ENCODE measurements at places on chromosomes 3 and 15.

- no peak for DNase-seq
Observed at GRCh38 chr15:68635141-68635540, 56.3 kb downstream of the CORO2B start.

DNA sequence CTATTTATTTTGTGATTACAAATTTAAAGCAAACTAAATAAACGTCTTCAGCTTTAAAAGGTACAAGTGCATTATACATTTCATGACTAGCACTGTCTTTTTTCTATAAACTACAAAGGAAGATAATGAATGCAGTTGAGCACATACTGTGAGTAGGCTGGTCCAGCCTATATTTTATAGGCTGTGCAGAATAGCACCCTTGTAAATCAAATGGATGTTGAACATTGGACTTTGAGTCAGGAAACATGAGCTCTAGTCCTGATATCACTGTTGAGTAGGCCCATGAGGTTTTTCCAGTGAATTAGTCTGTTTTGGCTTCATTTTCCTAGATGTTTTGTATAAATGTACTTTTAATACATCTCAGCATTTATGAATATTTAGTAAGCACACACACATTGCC, 447.3 kb upstream of the KCNMB2 start:
- no peak for DNase-seq

- no peak for DNase-seq
Observed at GRCh38 chr15:49418811-49419210, 4.2 kb upstream of the FGF7 start.

GRCh38 chr3:17905996-17906395, 163.6 kb upstream of the TBC1D5 start:
- no peak for DNase-seq

DNA sequence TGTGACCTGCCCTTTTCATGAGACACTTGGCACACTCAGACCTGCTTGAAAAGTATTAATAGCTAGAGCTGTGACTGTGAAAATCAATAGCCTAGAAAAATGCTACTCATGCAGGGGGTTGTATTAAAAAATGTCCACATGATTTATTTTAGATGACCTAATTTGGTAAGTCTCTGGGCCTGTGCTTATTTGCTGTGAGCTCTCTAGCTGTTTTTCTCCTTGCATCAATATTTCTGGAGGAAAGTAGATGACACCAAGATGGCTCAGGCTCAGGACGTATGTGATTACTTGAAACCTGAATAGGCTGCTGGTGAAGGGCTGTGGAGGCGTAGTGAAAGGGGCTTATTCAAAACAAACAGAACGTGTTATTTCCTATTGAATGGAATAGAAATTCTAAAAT, 29.5 kb downstream of the KCNAB1 start:
- DNase-seq, result no peak

DNA sequence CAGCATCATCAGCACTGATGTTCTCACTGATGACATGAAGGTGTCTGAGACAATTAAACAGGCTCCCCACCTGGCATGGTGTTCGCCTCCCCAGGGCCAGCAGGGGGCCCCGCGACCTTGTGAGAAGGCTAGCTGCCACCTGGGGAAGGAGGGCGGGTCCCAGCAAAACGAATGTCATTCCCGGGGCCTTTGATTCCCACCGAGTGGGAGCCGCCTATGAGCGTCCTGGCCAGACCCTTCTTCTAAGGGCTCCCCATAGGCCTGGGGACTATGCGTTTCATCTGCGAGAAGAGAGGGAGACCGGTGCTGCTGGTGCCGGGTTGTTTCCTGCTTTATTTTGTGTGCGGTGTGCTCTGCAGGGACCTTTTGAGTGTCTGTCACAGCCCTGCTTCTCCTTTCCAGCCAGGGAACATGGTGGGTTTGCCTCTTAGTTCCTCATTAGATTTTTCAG, 20.5 kb upstream of the MINDY4B start:
- DNase-seq, result peak; percentile 48

GRCh38 chr15:100869151-100869999, 10.3 kb upstream of the ALDH1A3 start:
- no peak for DNase-seq

DNA sequence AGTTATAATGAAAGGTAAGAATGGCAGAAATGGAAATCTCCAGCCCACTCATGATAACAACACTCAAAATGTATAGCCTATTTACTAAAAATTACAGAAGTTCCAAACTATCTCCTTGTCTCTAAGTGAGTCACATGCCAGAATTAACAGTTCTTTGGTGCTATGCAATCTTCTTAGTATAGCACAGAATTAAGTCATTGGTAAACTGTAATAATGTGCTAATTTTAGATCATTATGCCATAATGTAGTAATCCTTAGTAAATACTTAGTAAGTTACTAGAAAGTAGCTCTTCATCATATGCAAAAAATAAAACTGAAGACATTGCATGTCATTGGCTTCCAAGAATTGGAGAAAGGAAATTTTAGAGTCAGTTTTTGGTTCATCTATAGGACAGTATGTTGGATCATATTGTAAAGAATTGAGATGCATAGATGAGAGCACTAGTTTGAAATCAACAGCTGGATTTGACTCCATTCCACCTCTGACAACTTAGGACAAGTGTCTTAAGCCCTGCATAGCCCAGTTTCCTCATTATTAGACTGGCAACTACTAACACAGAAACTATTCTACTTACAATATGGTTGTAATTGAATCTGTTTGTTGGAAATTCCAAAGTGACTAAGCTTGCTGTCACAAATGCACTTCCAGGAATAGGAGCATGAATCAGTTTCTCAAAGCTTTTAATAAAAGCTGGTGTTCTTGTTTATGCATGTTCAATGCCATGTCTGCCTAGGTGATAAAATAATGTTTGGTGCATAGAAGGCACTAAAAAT, 40.1 kb upstream of the CD47 start:
- DNase-seq, result peak; percentile 18

DNA sequence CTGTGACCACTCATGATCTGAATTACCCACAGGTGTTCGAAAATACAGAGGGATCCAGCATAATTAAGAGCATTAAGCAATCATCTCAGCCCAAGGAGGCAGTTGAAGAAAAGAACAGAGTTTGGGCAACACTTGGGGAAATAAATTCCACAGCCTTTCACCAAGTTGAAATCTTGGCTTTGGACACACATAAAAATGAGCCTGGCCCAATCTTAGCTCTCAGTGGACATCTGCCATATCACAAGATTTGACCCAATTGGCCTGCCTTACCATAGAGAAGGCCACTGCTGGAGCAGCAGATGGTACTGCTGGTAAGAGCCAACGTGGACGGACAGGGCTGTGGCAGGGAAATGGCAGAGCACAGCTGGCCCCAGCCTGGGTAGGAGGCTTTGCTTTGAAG, 13.0 kb downstream of the FOXP1 start:
- no peak for DNase-seq

DNA sequence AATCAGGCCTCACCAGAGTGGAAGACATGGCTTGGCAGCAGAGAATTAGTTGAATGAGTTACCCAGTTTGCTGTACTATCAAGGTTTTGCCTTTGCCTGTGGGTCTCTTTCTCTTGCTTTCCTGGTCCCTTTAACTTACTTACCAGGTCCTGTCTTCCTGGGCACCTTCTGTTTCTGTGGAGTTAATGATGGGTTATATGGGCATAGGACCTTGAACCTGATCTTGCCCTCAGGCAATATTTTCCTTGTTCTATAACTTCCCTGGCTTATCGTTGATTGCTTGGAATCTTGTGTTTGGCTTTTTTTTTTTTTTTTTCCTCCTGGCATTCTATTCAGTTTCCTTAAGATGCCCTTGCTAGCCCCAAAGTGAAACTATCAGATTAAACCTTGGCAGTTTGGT, 106.8 kb downstream of the HHLA2 start:
- no peak for DNase-seq

- no peak for DNase-seq
Observed at GRCh38 chr15:83850501-83851245, 196.8 kb downstream of the ADAMTSL3 start.

DNA sequence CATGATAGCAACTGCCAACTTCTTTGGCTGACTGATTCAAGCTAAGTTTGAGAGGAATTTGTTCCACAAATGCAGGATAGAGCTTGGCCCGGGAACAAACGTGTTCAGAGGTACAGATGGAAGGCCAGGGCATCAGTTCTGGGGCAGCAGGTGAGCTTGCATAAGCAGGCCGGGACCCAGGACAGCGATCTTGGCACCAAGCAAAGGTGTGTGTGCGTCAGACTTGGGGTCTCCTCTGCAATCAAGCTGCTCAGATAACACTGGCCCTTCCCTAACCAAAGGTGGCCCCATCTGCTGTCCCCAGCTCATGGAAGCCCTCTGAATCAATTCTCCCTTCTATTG, 155.6 kb downstream of the MEGF11 start:
- no peak for DNase-seq

GRCh38 chr3:112514527-112515128, 15.4 kb upstream of the BTLA start:
- DNase-seq, result no peak

DNA sequence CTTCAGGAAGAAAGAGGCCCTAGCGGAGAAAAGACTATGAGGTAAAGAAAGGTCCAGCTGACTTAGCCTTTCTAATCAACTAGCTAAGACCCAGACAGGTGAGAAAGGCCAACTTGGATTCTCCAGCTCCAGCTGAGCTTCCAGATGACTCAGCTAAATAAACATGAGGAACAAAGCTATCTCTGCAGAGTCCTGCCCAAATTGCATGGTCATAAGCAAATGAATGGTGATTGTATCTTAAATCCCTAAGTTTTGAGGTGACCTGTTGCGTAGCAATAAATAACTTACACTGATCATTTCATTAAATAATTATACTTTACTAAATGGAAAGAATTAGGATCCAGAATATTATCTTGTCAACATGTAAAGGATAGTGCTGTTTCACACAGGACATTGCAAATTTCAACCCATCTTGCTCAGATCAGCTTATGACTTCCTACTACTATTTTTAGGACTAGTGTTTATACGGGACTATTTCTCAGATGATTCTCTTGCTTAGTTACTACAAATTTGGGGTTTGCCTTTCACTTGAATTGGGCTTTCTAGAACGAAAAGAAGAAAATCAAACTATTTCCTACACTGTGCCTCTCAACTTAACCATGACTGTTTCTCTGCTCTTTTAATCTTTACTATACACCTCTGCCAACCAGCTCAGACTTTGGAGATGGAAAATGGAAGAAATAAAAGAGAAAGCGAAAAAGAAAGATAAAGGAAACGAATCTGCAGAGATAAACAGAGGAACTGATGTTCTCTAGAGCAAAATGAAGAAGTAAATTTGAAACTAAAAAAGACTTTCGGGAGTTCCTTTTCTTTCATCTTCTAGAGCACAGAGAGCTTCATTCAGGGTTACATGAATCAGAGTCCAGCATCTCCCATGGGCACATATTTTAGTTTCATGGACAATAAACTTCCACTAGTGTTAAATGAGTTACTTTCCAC, 6.6 kb upstream of the ADGRG7 start:
- no peak for DNase-seq

GRCh38 chr3:42139621-42140453, 48.7 kb downstream of the TRAK1 start:
- DNase-seq, result no peak

- DNase-seq, result no peak
Observed at GRCh38 chr3:141050576-141051442, at the start of gene SPSB4. SPSB4 (plus strand) TSS chr3:141051347; CDS start chr3:141066105, 14,758 bp downstream.

DNA sequence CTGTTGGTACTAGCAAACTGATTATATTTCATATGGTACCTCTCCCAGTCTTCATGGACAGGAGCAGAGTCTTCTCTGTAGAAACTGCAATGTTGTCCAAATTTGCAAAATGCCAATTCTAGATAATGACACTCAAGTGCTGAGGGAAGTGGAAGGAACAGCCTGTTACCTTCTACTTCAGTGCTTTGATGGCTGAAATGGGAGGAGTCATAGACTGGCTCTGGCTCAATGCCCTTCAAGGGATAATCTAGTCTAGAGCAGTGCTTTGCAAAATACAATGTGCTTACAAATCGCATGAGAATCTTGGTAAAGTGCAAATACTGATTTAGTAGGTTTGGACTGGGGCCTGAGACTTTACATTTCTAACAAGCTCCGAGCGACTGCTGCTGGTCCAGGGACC, 51.7 kb upstream of the ACP3 start:
- DNase-seq, result no peak

GRCh38 chr15:51341366-51342226, at the start of gene GLDN:
GLDN (plus strand) TSS chr15:51341655; CDS start chr15:51341685, 30 bp downstream.
- DNase-seq, result no peak

DNA sequence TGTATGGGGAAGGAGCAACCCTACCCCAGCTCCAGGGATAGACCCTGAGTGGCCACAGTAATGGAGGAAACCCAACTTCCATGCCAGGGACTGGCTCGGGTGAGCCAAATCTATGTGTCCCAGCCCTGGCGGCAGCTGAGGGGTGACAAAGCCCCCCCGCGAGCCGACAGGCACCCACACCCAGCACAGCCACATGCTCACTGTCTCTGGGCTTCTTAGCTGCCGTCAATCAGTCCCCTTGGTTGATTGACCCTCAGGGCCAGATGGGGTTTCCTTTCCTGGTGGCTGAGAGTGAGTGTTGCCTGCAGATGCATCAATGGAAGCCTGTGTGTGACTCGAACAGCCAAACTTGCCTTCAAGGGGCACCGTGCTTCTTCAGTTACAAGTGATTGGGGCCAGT, 2.1 kb upstream of the OCA2 start:
- no peak for DNase-seq

DNA sequence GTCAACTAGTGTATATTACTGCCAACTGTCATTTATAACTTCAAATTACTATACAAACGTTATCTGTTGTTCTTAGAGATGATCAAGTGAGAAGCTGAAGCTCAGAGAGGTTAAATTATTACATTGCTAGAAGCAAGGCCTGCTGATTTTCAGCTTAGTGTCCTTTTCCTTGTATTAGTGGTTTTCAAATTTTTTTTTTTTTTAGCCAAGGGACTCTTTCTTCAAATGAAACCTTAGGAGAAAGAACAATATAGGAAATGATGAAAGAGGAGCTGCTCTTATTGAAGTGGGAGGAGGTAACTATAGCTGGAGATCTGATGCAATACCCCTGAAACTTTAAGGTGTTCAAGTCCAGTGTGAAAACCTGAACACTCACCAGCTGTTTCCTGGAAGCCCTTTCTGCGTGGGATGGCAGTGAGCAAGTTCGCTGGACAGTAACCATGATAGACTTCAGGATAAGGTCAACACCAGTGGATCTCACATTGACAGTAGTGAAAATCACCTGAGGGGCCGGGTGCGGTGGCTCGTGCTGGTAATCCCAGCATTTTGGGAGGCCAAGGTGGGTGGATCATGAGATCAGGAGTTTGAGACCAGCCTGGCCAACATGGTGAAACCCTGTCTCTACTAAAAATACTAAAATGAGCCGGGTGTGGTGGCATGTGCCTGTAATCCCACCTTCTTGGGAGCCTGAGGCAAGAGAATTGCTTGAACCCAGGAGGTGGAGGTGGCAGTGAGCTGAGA, 376.2 kb downstream of the EDEM1 start:
- no peak for DNase-seq

DNA sequence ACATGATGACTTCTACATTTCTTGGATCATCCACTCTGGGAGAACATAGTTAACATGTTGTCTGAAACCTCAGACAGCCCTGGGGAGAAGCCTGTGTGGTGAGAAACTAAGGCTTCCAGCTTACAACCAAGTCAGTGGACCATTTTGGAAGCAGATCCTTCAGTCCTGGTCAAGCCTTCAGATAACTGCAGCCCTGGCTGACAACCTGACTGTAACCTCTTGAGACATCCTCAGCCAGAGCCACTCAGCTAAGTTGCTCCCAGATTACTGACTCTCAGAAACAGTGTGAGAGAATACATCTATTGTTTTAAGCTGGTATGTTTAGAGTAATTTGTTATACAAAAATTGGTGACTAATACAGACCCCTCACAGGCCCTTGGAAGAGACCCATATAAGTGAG, 50.9 kb upstream of the KPNA4 start:
- no peak for DNase-seq

- no peak for DNase-seq
Observed at GRCh38 chr3:63279005-63279841, 1.1 kb downstream of the SYNPR start.

GRCh38 chr3:10438902-10439610, 66.3 kb downstream of the ATP2B2 start:
- no peak for DNase-seq

Data from stimulated activated CD4-positive, alpha-beta T cell treated with anti-CD3 and anti-CD28 coated beads, Interleukin-4, amount 100 ng/mL, for 24 hours (primary cell).